ENCODE measurements at places on chromosomes 3 and 15.

DNA sequence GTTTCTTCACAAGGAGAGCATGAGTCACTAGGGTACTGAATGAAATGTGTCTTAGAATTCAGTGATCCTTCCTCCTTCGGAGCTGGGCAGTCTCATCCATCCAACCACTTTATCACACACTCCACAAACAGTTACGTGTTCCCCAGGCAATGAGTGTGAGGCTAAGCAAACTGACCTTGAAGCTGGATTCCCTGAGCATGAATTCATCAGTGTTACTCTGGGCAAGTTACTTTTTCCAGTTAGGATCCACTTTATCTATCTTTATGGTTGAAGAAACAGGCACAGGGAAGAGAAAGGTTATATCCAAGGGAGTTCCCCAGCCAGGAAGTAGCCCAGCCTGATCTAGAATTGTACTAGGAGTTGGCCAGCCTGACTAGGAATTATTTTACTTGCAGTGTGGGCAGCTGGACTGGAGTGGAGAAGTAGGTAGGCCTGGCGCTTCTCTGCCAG is 17.1 kb upstream of the GCNT3 start:
- no peak for DNase-seq

DNA sequence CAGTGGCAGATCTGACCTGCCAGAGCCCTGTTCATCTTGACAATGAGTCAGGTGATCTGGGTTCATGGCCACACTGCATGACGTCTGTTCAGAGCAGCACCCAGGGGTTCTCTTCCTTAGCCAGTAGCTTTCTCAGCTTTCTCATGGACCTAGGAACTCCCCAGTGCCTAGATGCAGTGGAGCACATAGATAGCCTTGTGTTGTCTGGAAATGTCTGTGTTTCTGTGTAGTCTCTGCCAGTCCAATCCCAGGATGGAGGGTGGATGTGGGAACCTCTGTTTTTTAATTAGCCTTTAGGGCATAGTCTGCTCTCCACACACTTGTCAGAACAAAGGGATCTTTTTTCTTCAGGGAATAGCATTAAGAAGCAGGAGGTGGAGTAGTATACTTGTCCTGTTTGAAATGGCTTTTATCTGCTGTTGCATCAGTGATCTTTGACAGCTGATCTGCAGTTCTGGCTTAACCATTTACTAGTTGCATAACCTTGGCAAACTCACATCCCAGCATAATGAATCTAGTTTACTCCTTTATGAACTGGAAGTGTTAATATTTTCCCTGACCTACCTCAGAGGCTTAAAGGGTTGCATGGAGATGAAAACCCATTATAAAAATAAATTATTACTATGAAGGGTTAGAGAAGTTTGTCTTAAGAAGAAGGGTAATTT is 16.1 kb upstream of the CACNA1D start:
- no peak for DNase-seq

GRCh38 chr15:29208352-29208751 is 61.3 kb downstream of the NSMCE3 start:
- no peak for DNase-seq

DNA sequence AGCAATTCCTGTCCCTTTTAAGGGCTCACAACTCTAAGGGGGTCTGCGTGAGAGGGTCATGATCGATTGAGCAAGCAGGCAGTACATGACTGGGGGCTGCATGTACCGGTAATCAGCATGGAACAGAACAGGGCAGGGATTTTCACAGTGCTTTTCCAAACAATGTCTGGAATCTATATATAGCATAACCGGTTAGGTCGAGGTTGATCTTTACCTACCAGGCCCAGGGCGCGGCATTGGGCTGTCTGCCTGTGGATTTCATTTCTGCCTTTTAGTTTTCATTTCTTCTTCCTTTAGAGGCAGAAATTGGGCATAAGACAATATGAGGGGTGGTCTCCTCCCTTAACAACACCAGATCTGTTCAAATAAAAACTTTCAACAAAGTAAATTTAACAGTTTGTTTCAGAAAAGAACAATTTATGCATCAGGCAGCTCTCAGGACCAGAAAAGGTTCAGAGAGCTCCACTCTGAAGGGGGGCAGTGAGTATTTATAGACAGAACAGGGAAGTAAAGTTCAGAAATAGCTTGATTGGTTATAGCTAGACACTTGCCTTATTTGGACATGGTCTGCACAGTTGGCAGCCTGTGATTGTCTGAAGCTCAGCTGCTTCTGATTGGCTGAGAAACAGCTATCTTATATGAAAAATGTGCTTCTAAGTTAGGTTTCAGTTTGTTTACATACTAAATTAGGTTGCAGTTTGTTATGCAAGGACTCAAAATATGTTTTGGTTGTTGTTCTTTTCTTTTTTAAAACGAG is 17.2 kb upstream of the B4GALT4 start:
- no peak for DNase-seq

- no peak for DNase-seq
Observed at GRCh38 chr3:124034016-124034843, 42.3 kb upstream of the ROPN1 start.

DNA sequence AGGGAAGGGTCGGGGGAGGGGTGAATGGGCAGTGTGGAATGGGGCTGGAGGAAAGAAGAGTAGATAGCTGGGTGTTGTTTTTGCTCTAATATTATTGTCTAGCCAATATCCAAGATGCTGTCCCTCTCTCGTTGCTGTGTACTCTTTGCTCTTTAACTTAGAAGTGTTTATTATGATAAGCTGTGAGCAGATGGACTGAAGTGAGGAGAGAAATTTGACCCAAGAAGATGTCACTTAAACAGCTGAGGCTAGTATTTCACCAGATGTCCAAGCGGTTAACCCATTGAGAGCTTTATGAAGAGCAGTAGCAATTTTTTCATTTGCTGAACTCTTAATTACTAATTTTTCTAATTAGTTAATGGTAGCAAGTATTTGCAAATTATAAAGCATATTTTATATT is 212.2 kb upstream of the TP63 start:
- DNase-seq: no peak

DNA sequence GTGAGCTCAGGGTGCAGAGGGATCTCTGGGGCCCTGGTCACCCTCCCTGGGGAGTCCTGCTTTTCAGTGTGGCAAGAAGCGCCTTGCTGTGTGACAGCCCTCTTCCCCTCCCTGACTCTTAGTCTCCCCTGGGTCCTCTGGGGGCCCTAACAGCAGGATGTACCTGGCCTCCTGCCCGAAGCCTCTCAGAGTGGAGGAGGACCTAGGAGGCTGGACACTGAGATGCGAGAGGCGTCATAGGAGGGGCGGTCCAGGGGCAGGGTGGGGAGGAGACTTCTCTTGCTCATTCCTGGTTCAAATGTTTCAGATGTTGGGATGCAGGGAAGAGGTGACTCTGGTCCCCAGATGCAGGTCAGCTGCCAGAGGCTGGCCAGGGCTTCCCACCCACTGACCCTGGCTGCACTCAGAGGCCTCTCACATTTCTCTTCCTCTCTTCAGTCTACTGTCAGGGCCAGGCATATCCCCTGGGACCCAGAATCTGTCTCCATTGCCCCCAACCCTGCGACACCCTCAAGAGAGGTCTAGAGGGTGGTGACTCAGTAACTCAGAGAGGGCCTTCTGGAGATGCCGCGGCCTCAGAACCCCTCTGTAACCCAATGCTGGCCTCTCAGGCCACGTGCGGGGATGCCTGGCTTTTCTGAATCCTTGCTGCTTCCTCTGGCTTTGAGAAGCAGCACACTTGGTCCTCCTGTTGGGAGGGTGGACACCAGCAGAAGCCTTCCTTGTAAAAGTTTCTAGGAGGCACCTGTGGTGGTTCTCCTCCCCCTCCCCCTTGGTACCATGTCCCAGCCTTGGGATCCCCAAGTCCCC is 25.9 kb downstream of the SNX33 start:
- no peak for DNase-seq

GRCh38 chr15:98955961-98956723 is 51.5 kb downstream of the PGPEP1L start:
- no peak for DNase-seq

- no peak for DNase-seq
Observed at GRCh38 chr15:99614749-99615288, 49.0 kb downstream of the MEF2A start.

DNA sequence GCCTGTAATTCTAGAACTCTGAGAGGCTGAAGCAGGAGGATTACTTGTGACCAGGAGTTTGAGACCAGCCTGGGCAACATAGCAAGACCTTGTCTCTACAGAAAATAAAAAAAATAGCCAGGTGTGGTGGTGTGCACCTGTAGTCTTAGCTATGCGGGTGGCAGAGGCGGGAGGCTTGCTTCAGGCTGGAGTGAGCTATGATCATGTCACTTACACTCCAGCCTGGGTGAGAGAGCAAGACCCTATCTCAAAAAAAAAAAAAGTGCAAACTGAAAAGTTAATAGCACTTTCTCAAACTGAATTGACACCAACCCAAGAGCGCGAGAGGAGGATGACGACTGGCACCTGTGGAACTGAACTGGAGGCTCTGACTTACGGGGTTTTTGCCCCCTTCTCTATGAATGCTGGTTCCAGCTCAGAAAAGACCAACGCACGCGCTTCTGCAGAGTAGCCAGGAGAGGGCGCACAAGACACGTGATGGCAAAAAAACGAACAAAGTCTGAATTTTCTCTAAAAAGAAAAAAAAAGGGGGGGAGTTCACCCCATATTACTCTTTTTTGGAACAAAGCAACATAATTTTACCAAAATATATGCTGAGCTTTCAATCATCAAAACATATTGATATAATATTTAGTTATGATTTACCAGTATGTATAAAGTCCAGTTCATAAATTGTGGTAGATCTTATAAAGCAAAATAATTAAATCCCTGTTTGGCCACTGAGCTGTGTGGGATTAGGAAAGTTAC is 23.7 kb downstream of the CFAP92 start:
- peak; percentile 22 for DNase-seq

GRCh38 chr3:8453153-8453552 is 48.5 kb upstream of the LMCD1 start:
- no peak for DNase-seq

GRCh38 chr15:50260969-50261496 is 4.5 kb downstream of the HDC start:
- no peak for DNase-seq

DNA sequence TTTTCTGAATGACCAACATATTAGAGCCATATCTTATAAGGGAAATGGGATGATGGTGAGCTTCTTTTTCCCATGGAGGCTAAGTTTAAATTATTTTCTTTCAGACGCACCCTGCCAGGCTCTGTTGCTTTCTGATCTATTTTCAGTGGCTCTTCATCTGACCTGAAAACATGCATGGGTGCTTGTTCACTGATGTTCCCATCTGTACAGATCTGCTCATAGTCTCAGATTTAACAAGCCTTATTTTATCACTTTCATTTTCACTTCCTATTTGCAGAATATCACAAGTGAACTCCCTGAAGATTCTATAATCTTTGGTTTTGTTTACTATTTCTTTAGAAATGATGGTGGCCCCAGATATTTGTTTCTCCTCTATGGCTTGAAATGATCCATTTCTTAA is 31.1 kb upstream of the SUCLG2 start:
- DNase-seq: no peak

- no peak for DNase-seq
Observed at GRCh38 chr15:75353604-75354003, 6.8 kb downstream of the NEIL1 start.

DNA sequence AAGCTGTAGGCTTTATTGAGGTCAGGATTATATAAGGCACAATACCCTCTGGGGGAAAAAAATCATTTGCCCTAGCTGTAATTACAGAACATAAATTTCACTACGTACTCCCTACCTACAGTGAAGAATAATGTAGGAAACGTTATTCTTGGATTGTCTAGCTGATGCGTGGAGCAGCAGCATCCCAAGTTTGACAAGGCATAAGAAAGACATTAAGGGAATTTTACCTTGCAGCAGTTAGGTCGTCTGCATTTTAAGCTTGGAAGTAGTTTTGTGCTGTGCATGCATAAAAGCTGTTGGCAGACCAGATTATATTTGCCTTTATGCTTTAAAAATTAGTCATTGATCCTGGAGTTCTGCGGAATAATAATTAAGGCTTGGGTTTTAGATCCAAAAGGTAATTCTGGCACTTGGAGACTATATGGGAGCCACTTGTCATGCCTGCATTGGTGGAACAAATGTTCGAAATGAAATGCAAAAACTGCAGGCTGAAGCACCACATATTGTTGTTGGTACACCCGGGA is 2.2 kb downstream of the EIF4A2 start:
- DNase-seq: no peak

GRCh38 chr3:36114353-36114752 is 266.0 kb upstream of the STAC start:
- DNase-seq: no peak

DNA sequence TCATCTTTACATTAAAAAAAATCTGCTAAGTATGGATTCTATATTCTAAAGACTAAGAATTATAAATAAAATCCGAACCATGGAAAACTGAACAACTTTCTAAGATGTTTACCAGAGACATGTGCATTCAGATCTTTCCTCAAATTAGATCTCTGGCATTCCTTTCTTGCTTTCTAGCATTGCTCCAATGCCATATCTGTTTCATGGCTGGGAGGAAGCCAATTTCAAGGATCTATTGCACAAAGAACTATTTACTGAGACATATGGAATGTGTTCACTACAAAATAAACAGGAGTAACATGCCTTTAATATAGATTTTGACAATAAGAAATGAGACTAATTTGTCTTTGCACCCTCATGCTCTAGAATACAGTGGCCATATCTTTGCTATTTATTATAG is 45.1 kb upstream of the NANOGP8 start:
- DNase-seq: no peak

GRCh38 chr15:100994597-100995446 is 75.7 kb downstream of the LRRK1 start:
- no peak for DNase-seq

DNA sequence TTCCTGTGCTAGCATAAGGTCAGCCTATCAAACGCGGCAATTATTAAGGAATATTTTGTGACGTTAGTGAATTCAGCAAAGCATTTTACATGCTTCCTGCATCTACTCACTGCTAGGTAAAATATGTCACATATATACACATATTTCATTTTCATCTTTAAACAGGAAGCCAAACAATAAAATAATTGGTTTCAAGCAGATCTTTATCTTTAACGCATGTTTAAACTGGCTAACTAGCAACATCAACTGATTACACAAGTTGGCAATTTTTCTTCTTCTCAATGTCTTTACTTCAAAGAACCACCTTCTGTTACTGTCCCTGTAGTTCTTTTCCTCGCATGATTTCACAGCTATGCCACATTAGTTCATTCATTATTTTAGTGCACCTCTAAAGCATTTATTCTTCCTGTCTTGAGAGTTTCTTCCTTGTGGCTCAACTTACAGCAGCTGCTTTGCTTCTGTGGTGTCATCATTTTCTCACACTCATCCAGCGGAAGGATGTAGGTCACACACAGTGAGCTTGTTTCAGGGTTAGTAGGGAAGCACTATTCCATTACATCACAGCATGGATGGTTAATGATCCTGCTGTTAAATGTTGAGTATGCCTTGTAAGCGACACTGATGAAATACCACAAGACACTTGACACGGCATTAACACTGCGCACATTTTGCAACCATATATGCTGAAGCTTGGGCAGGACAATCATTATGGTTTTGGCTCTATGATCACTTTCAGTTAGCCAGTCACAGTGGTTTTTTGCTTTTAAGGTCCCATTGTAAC is 2.3 kb upstream of the BCHE start:
- DNase-seq: no peak

GRCh38 chr3:166518040-166518439 is 680.8 kb upstream of the BCHE start:
- no peak for DNase-seq
